ENCODE measurements at places on chromosomes 4 and X.
A peak's percentile ranks its signal among the peaks of the same experiment; 100 is the strongest.

DNA sequence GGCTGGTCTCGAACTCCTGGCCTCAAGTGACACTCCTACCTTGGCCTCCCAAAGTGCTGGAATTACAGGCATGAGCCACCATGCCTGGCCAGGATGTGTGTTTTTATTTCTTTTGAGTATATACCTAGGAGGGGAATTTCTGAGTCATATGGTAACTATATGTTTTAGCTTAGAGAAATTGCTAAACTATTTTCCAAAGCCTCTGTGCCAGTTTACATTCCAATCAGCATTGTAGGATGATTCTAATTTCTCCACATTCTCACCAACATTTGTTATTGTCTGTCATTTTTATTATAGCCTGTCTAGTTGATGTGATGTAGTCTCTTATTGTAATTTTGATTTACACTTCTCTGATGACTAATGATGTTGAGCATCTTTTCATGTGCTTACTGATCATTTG, 1576.0 kb downstream of the RPA4 start:
- DNase-seq: no peak

DNA sequence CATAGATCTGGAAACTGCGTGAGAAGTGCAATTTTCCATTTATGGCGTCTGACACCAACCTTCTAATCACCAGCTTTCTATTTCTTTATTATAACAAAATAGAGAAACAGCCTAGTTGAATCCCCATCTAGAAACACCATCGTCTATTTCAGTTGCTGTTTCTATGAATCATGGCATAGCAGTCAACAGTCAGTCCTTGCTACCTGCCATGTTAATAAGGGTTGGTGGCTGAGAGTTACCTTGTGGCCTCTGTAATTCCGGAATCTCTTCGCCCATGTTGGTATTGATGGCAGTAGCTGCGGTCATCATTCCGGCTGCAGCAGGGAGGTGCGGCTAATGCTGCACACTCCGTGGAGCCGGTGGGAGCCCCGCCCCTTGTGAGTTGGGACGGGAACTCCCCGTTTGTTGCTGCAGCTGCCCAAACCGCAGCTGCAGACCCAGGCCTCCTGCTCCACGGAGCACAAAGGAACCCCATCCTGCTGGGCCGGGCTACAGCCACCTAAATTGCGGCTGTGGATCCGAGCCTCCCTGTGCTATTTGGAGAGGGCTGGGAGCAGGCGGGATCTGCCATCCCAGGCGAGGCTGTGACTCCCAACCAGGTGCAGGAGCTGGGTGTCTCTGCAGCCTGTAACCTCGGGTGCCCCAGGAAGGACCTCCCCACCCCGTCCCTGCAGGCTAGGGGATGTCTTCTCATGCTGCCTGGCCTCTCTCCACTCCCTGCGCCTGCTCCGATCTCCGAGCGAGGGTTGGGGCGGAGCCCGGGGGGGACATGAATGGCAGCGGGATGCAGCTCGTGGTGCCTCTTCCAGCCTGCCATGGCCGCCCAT, 115.4 kb upstream of the STK26 start:
- no peak for DNase-seq

DNA sequence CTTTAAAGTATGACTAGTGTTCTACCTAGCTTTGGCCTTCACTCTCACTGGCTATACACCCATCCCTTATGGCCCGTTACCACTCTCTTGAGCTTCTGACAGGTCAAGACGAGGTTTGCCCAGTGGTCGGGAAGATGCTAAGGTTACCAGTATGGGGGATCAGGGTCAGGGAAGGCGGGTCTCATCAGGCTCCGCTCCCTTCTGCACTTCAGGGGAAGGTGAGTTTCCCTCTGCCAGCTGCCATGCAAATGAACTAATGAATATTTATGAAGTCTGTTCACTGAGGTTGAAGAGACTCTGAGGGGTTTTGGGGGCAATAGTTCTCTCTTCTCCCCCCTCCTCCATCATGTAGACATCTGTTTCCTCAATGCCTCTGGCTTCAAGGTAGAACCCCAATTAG, 6.6 kb downstream of the EFNB1 start:
- DNase-seq: no peak

- DNase-seq: no peak
Measured at GRCh38 chr4:13833171-13833804, 205.8 kb upstream of the BOD1L1 start.

DNA sequence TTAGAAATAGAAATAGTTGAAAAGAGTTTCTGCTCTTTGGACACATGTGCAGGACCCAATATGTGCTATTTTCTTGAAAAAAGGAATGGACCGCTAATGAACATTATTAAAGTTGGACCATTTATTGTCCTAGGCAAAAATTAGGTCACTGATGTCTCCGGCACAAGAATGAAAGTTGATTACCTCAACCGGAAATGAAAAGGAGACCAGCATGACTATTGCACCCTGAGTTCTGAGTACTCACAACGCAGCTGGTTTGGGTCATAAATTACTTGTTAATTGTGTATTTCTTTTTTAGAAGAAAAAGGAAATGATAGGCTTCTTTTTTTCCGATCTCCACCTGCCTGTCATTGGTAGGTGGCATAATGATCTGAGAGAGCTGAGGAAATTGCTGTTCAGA, 232.7 kb downstream of the ARHGAP24 start:
- no peak for DNase-seq

- DNase-seq: no peak
Measured at GRCh38 chrX:16868920-16869319, 1.2 kb downstream of the RBBP7 start.

DNA sequence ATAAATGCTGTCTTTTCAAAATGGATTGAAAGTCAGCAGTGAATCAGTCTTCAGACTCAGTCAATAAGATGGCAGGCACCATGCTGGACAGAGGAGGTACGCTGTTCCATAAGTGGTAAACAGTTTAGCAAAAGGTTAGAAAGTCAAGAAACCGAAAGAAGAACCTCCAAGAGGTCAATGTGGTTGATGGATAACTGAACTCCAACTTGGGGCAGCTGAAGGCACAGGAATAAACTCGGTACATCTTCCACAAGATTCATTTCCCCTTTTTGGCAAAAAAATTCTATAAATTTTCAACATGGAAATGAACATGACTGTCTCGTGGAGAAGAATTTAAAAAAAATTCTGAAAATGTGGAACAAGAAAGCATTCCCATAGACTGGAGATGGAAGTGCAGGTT, 18.4 kb upstream of the SEL1L3 start:
- no peak for DNase-seq

- DNase-seq: no peak
Measured at GRCh38 chr4:159143687-159144086, 40.8 kb downstream of the RAPGEF2 start.

GRCh38 chrX:155108427-155108826, 37.1 kb downstream of the BRCC3 start:
- DNase-seq: no peak

GRCh38 chr4:4377732-4378460, 9.0 kb upstream of the NSG1 start:
- DNase-seq: no peak

DNA sequence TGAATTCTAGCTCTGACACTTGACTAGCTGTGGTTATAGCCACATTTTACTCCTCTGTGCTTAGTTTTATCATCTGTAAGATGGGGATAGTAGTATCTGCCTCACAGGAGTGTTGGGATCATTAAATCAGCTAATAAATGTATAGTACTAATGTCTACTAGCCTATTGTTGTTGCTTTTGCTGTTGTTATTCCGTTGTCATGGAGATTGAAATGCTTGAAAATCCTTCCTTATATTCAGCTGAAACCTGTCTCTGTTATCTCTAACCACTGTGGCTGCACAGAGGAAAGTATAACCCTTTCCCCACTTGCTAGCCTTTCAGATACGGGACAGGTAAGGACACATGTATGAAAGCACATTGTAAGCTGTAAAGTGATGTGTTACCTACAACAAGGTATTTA, 33.9 kb downstream of the CLCN5 start:
- no peak for DNase-seq

- no peak for DNase-seq
Measured at GRCh38 chr4:28759064-28759463, 1898.4 kb downstream of the STIM2 start.

DNA sequence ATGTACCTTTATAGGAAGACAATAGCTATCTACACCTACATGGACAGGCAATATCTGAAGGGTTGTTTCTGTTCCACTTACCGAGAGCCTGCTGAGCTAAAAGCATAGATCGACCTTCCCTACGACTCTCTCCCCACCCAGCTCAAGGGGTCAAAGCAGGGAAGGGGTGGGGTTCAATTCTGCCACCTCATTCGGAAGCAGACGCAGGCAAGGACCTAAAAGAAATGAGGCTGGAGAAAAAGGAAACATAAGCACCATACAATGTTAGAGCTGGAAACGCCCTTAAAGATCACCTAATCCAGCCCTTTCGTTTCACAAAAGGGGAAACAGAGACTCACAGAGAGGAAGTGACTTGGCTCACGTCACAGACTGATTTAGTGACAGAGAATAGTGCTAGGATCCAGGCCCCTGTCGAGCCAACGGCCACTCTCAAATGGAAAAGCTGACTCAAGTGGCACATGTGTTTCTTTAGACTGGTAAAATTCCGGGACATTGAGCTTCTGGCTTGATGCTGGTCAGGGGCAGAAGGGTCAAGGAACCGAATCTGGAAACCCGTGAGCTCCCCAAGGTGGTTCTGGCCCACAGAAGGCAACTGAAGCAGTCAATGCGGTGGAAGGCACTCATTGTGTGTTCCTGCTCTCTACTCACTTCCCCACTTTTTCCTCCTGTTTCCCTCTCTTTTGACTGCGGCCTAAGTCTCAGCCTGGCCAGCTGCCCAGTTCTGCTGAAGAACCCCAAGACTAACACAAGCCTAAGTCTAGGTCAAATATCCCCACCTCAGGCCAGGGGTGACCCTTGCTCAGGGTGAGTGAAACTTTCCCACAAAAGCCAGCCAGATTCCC, 7.5 kb downstream of the SEPTIN6 start:
- DNase-seq: peak; percentile 39

- DNase-seq: no peak
Measured at GRCh38 chr4:45241976-45242375, 515.6 kb upstream of the GNPDA2 start.

- no peak for DNase-seq
Measured at GRCh38 chr4:76011700-76012387, 4.5 kb upstream of the CXCL9 start.

DNA sequence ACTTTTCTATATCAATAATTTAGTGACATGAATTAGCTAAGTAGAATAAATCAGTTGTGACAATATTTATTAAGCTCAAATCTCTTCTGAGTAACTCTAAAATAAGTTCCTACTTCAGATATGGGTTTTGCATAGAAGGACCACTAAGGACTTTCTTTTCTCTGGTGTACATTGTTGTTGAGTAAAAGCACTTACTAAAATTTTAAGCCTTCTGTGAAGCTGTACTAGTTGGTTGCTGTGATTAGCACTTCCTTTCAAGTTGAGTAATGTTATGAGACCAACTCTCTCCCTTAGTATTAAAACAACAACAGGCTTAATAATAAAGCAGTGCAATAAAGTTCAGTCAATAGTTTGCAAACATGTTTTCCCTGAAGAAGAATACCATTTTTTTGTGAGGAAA, 667.4 kb upstream of the NDST4 start:
- DNase-seq: no peak
